ENCODE measurements at places on chromosomes 11 and 22. TPM values are rescaled to one million over a fixed set of nuclear protein-coding genes. Genes with fewer than 3 reads are reported as not detected.

Gene TECTA
- 0.39 TPM for total RNA-seq

Gene TEX54
- 1.0 TPM for total RNA-seq

GRCh38 chr22:24423519-24424000 is 3.8 kb upstream of the ADORA2A start:
- H3K4me3 ChIP-seq: peak overlapping the region; percentile 57
- no peaks in the 10 kb centered on the region for H3K27me3 ChIP-seq
- H3K36me3 ChIP-seq: no peaks in the 10 kb centered on the region
- DNase-seq: peak; percentile 82
- H3K27ac ChIP-seq: peak overlapping the region; percentile 88
- H3K4me1 ChIP-seq: peaks cover 36% of the 10 kb centered on the region

- peaks cover 6% of the 10 kb centered on the region for H3K4me1 ChIP-seq
- H3K27me3 ChIP-seq: peaks cover 13% of the 10 kb centered on the region
- no peaks in the 10 kb centered on the region for H3K36me3 ChIP-seq
- H3K27ac ChIP-seq: no peak overlapping the region
- DNase-seq: no peak
These were observed 15.8 kb downstream of the IGLL1 start for GRCh38 chr22:23564276-23564675.

Gene C22orf31
- not detected for total RNA-seq

Gene OR5M11
- not detected for total RNA-seq

DNA sequence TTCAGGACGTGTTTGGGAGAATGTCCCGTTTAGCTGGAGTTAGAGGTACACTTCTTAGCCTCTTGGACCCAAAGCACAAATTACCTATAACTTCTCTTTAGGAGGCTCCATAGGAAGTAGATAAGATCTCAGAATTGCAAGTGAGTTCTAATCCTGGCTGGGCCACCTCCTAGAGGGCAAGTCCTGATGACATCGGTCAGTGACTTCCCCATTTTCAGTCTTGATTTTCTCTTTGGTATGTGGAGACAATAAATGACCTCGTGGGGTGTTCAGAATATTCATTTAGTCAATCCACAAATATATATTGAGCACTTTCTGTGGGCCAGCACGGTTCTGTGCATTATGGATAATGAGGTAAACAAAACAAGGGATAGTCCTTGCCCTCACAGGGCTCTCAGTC is 208.6 kb downstream of the CWF19L2 start:
- H3K4me3 ChIP-seq: no peak overlapping the region
- H3K36me3 ChIP-seq: no peaks in the 10 kb centered on the region
- H3K4me1 ChIP-seq: no peaks in the 10 kb centered on the region
- no peaks in the 10 kb centered on the region for H3K27me3 ChIP-seq
- DNase-seq: no peak

Gene KRTAP5-11
- not detected for total RNA-seq

Gene NPAS4
- total RNA-seq: not detected

GRCh38 chr22:24986816-24987215 is 34.3 kb downstream of the KIAA1671 start:
- DNase-seq: no peak
- no peak overlapping the region for H3K27ac ChIP-seq
- H3K36me3 ChIP-seq: no peaks in the 10 kb centered on the region
- H3K4me3 ChIP-seq: no peak overlapping the region
- H3K27me3 ChIP-seq: peaks cover 7% of the 10 kb centered on the region
- peaks cover 10% of the 10 kb centered on the region for H3K4me1 ChIP-seq

DNA sequence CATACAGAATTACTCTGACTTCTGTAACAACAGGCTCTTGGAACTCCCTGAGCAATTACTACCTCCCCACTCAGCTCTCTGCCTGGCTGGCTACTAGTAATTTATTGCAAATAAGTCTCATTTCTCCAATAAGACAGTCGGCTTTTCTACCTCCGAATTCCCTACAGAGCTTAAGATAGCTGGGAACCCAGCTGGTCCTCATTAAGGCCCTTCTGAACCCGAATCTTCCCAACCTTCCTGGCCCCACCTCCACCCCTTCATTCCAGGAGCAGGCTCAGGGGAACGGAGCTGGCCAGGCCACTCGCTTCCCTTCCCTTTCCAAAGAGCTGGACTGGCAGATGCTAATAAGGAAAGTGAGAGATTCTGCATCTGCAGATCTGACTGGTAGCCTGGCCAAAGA is 21.6 kb downstream of the TMPRSS5 start:
- DNase-seq: no peak
- H3K36me3 ChIP-seq: no peaks in the 10 kb centered on the region
- no peak overlapping the region for H3K4me3 ChIP-seq

Gene UQCR10
- 86.2 TPM for total RNA-seq

Gene C11orf98
- 149 TPM for total RNA-seq

Gene PLAAT3
- total RNA-seq: 16.8 TPM

DNA sequence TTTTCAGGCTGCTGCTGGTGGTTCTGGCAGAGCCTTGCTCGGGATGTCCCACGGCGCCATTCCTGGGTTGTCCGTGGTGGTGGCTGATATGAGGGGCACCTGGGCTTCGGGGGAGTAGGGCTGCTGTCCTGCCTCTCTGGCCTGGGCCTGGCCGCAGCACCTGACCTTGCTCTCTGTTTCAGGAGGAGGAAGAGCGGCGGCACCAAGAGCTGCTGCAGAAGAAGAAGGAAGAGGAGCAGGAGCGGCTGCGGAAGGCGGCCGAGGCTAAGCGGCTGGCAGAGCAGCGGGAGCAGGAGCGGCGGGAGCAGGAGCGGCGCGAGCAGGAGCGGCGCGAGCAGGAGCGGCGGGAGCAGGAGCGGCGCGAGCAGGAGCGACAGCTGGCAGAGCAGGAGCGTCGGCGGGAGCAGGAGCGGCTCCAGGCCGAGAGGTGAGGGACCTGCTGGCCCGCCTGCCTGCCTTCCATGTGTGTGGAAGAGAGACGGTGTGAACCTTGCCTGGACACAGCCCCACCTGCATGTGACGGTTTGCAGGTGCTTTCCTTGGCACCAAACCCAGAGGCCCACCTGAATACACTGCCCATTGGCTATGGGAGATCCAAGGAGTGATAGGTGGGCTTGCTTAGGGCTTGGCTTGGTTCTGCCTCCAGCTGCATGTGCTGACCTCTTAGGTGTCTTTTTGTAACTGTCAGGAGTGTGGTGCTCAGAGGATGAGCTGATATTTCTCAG is 22.8 kb downstream of the INCENP start:
- H3K36me3 ChIP-seq: peaks cover 16% of the 10 kb centered on the region
- no peaks in the 10 kb centered on the region for H3K4me1 ChIP-seq

Gene SMIM35
- not detected for total RNA-seq

DNA sequence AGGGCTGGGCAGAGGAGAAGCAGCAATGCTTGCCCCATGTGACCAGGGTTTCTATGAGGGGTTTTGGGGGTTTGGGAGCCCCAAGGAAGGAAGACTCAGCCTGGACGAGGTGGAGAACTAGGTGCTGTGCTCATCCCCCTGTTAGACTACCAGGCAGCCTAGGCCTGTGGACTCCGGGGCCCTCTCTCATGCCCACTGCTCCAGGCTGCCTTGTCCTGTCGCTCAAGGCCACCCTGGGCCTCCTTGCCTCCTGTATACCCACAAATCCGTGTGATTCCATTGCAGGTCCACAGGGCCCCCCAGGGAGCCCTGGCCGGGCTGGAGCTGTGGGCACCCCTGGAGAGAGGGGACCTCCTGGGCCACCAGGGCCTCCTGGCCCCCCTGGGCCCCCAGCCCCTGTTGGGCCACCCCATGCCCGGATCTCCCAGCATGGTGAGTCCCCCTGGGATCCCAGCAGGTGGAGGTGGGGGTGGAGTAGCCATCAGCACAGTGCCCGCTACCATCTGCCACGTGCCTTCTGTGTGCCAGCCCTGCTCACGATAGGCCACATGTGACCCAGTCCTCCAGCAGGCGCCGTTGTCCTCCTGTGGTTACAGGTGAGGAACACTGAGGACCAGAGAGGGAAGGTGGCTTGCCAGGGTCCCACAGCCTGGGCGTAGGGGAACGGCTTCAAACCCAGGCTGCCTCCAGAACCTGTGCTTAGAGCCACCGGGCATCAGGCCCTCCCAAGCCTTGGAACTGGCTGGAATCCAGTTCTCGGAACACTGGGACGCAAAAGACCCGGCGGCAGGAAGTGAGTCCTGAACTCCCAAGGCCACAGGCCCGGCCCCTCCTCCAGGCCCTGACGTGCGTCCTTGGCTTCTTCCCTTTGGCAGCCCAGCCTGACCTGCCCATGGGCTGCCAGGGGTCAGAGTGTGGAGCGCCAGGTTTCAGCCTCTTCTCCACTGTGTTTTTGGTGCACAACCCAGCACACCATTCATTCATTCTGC is 26.6 kb downstream of the EMID1 start:
- H3K36me3 ChIP-seq: no peaks in the 10 kb centered on the region
- no peak overlapping the region for H3K27ac ChIP-seq
- no peaks in the 10 kb centered on the region for H3K27me3 ChIP-seq
- DNase-seq: no peak

GRCh38 chr11:45993531-45994001 is 71.1 kb downstream of the LARGE2 start:
- no peaks in the 10 kb centered on the region for H3K36me3 ChIP-seq
- H3K27ac ChIP-seq: no peak overlapping the region
- peaks cover 12% of the 10 kb centered on the region for H3K4me1 ChIP-seq

DNA sequence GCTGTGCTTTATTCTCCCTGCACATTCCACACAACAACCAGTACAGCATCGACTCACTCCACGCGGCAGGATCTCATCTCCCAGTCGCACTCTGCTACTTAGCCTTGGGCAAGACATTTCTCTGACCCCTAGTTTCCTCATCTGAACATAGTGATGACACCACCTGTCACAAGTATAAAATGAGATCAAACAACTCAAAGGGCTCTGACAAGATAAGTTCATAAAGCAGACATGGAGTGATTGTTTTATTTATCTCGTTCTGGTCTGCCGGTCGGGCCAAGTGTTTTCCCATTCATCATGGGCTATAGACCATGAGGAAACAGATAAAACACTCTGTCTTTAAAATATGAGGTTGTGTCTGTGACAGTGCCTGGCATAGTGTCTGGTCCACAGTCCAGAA is 35.0 kb downstream of the DSCAML1 start:
- H3K27me3 ChIP-seq: peaks cover 11% of the 10 kb centered on the region
- H3K4me3 ChIP-seq: no peak overlapping the region
- H3K36me3 ChIP-seq: no peaks in the 10 kb centered on the region
- no peaks in the 10 kb centered on the region for H3K4me1 ChIP-seq
- no peak overlapping the region for H3K27ac ChIP-seq

DNA sequence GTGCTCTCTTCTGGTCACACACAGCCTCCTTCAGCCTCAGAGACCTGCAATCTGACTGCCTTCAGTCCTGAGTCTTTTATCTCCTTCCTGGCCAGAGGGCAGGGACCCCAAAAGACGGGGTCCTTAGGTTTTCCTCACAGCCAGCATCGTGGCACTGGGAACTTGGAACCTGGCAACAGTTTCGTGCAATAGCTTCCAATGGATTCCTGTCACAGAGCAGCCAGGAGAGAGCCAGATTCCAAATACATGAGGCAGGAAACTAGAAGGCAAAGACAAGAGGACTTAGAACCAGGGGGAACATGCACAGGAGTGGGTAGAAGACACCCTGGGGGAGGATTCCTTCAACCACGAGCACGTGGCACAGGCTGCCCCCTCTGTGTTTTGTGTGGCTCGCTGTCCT is 48.6 kb downstream of the C11orf91 start:
- no peaks in the 10 kb centered on the region for H3K36me3 ChIP-seq
- H3K4me1 ChIP-seq: no peaks in the 10 kb centered on the region
- H3K27ac ChIP-seq: no peak overlapping the region
- peaks cover 25% of the 10 kb centered on the region for H3K27me3 ChIP-seq
- DNase-seq: no peak

GRCh38 chr11:124402326-124402922 is 3.6 kb upstream of the OR8B3 start:
- H3K36me3 ChIP-seq: no peaks in the 10 kb centered on the region
- peak; percentile 65 for DNase-seq
- no peak overlapping the region for H3K4me3 ChIP-seq
- H3K27ac ChIP-seq: no peak overlapping the region
- H3K4me1 ChIP-seq: peaks cover 4% of the 10 kb centered on the region

DNA sequence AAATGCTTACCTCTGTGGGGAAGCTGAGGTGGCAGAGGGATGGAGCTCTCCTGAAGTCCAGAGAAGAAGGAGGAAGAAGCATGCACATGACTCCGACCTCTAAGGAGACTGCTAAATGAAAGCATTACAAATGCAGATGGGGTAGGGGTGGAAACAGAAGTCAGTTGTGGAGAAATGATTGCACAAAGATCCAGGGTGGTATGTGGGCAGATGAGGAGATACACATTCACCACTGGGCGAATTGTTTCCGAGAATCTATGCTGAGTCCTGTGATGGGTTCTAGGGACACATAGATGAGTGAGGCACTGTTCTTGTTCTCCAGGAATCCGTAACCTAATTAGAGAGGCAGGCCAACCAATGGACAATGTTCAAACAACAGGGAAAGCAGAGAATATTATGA is 188.9 kb upstream of the ZBED5 start:
- no peak overlapping the region for H3K4me3 ChIP-seq
- H3K36me3 ChIP-seq: no peaks in the 10 kb centered on the region
- H3K27me3 ChIP-seq: peaks cover 8% of the 10 kb centered on the region
- no peaks in the 10 kb centered on the region for H3K4me1 ChIP-seq
- H3K27ac ChIP-seq: no peak overlapping the region

Gene CD248
- total RNA-seq: 0.59 TPM

GRCh38 chr11:13101644-13102512 is 92.8 kb downstream of the RASSF10 start:
- H3K27ac ChIP-seq: no peak overlapping the region
- no peak overlapping the region for H3K4me3 ChIP-seq
- H3K36me3 ChIP-seq: no peaks in the 10 kb centered on the region
- no peak for DNase-seq
- H3K27me3 ChIP-seq: peaks cover 35% of the 10 kb centered on the region

Gene KRTAP5-8
- total RNA-seq: not detected

- H3K27me3 ChIP-seq: peaks cover 6% of the 10 kb centered on the region
- H3K4me3 ChIP-seq: no peak overlapping the region
- H3K36me3 ChIP-seq: no peaks in the 10 kb centered on the region
These were observed 88.0 kb upstream of the POU2AF2 start for GRCh38 chr11:111157571-111157970.

Gene FGF19
- not detected for total RNA-seq

Gene MMP27
- total RNA-seq: not detected

GRCh38 chr22:19002684-19003038 is 66.6 kb upstream of the PRODH start:
- no peaks in the 10 kb centered on the region for H3K36me3 ChIP-seq
- no peak overlapping the region for H3K4me3 ChIP-seq
- DNase-seq: no peak
- H3K27me3 ChIP-seq: peaks cover 10% of the 10 kb centered on the region
- no peaks in the 10 kb centered on the region for H3K4me1 ChIP-seq

GRCh38 chr11:43356336-43356735 is 2.4 kb upstream of the TTC17 start:
- peaks cover 29% of the 10 kb centered on the region for H3K4me1 ChIP-seq
- H3K27ac ChIP-seq: no peak overlapping the region
- no peak for DNase-seq
- peaks cover 10% of the 10 kb centered on the region for H3K36me3 ChIP-seq
- no peaks in the 10 kb centered on the region for H3K27me3 ChIP-seq

DNA sequence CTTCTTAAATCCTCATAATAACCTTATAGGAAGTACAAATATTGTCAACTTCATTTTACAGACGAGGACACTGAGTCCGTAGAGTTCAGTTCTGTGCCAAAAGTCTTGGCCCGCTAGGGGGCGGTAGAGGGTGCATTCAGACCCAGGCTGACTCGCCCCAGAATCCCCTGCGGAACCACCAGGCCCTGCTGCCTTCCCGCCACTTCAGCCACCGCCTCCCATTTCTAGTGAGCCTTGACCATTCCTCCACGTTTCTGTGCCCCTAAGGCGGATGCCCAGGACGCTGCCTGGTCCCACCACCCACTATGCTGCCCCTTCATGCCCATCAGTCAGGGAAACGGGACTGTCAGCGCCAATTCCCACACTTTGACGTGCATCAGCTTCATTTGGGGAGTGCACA is 19.1 kb downstream of the SYT13 start:
- no peaks in the 10 kb centered on the region for H3K36me3 ChIP-seq
- no peaks in the 10 kb centered on the region for H3K4me1 ChIP-seq
- H3K27ac ChIP-seq: no peak overlapping the region
- H3K4me3 ChIP-seq: no peak overlapping the region
- no peak for DNase-seq

Gene OR10A2
- total RNA-seq: not detected
